ENCODE measurements at places on chromosomes 3 and 15.

DNA sequence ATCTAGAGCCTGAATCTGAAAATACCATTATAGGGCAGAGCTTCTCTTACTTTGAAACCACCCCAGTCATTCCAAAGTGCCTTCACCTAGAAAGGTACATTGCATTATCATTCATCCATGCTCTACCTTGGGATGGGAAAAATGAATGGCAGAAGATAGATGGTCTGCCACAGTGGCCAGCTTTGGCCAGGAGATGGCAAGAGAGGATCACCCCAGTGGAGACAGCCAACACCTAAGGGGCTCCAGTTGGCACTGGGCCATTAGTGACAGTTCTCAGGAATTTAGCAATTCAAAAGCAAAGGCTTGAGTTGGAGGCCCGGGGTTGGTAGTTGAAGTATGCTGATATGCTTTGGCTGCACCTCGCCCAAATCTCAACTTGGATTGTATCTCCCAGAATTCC lies 253.6 kb upstream of the MRPL3 start:
- no peak for DNase-seq

DNA sequence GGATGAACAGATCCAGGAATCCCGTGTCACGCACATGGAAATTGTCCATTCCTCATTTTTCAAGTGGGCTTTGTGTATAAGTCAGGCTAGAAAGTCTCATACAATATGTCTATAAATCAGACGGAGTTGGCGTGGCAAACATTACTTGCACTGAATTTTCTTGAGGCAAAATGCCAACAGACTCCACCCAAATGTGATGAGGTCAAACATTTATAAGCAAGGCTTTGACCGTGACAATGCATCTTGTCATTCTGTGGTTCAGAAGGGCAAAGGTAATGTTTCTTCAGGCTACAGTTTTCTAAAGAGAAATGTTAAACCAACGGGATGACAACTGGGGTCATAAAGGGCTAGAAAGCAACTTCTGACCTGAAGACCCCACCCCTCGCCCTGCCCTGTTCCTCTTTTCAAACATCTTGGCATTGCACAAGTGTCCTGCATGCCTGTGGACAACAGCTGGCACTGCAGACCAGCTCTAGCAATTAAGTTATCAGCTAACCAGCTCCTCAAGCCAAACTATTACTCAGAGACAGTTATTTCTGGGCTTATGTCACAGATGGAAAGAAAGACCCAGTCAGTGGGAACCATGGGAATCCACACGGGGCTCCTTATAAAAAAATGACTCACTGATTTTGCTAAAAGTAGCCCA lies 36.5 kb upstream of the SPTBN5 start:
- no peak for DNase-seq

GRCh38 chr3:22960105-22960984 lies 242.8 kb upstream of the UBE2E2 start:
- no peak for DNase-seq

DNA sequence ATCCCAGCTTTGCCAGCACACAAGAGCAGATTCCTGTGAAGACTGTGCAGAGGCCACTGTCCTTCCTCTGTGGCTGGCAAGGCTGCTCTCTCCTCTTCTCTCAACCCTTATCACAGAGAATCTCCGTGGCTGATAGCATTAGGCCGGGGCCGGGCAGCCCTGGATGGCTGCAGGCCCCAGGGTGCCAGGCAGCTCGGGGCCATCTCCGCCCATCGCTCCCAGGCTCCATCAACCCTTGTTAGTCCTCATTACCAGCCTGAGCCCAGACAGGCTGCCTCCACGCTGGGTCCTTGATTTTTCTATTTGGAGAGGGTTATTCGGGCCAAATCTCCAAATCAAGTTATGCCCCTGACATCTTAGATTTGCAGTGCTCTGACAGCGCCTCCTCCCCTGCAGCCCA lies 39.1 kb downstream of the MRPL46 start:
- no peak for DNase-seq

DNA sequence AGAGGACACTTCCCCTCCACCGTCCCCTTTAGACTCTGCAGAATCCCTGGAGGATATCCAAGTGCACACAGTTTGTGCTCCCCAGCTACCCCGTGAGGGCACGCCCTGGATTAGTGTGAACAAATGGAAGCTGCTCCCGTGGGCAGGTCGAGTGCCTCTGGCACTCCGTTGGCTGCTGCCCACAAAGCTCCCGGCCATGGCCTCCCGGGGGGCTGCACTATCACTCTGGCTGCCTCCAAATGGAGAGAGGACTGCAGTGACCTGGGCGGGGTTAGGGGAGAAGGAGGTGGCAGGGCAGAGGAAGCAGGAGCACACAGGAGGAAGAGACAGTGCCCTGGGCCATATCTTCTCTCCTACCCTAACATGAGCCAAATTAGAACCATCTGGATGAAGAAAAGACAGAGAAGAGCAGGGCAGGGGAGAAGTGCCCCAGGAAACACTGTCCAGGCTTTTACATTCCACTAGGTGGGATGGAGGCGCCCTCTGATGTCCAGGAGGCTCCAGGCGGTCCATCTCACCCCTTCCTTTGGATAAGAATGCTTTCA lies 29.4 kb upstream of the ACAD9 start:
- no peak for DNase-seq

GRCh38 chr3:88334187-88334868 lies 184.6 kb downstream of the C3orf38 start:
- DNase-seq: no peak

DNA sequence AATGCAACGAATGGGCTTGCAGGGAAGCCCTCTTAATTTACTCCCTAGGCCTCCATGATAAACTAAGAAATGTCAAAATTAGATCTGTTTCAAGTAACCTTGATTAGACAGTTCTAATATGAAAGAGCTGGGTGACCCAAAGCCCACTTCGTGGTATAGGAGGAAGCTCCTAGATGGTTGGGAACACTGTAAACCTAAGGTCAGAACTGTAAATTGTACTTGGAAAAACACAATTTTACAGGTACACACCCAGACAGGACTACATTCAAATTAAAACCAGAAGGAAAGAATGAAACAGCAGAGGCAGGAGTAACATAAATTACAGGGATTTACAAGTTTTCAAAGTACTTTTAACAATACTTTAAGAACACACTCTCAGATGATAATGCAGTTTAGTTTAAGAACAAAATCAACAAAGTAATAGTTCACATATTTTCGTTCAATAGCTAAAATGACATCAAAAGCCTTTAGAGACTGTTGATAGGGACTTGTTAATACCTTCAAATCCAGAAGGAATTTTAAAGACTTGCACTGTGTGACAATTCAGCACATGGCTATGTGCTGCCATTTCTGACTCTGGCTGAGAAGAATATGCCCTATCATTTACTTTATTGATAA lies 18.4 kb downstream of the ISL2 start:
- DNase-seq: no peak

GRCh38 chr3:152251916-152252315 lies 16.8 kb upstream of the MBNL1 start:
- DNase-seq: no peak

- no peak for DNase-seq
These were observed 51.9 kb downstream of the SCN5A start for GRCh38 chr3:38597502-38598060.

GRCh38 chr15:91769894-91770293 lies 83.6 kb upstream of the SLCO3A1 start:
- DNase-seq: no peak

DNA sequence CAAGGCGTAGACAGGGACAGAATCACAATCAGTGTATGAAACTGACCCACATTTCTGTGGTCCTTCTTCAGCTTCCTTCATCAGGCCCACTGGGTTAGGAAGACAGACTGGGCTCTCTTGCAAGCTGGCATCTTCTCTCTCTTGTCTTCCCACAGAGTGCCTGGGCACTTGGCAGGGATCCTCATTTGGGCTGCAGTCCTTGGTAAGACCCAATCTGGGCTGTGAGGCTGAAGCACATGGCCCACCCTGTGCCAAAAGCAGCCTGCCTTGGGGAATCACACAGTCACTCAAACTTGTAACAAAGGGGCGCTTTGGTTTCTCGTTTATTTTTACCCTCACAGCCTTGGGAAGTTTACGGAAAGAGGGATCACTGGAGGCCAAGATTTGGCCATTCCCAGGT lies 8.2 kb upstream of the EPHB3 start:
- DNase-seq: no peak

GRCh38 chr3:184002469-184002868 lies 15.2 kb downstream of the ABCC5 start:
- no peak for DNase-seq

DNA sequence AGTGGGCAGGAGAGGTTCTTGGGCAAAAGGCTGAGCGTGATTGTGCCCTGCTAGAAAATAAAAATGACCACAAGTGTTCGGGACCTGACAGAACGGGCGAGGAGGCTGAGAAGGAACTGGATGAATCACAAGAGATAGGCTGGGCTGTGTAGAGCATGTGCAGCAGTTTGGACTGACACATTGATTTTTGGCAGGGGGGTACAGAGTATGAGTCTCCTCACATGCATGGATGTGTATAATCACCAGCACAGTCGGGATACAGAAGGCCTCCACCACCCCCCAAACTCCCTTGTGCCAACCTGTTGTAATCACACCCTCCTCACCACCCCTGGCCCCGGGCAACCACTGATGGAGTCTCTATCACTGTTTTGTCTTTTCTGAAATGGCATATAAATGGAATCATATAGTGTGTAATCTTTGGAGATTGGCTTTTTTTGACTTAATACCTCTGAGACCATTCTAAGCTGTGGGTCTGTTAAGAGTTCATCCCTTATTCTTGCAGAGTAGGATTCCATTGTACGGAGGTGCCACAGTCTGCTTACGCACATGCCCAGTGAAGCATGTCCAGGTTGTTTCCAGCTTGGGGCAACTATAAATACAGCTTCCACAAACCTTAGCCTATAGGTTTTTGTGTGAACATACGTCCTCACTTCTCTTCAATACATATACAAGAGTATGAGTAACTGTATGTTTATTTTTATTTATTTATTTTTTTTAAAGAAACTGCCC lies 438.8 kb downstream of the FOXP1 start:
- DNase-seq: no peak

All from T-helper 2 cell treated with Interferon-gamma antibody and Interleukin-4, amounts not matched to agents 5 μg/mL and 100 μg/mL, for 36 hours (primary cell).